Stomach (tissue), 19 donors: ENCODE measurements at places on chromosomes 7 and 10.

GRCh38 chr10:79272353-79272752 is 74.9 kb upstream of the PPIF start:
- DNase-seq, result no peak

GRCh38 chr10:121998462-121998861 is 9.5 kb downstream of the TACC2 start:
- no peak for DNase-seq

- peak; percentile 90 for DNase-seq
Observed at GRCh38 chr10:122113161-122113944, 124.4 kb downstream of the TACC2 start.

- DNase-seq, result no peak
Observed at GRCh38 chr7:24717247-24717622, 40.0 kb downstream of the GSDME start.

DNA sequence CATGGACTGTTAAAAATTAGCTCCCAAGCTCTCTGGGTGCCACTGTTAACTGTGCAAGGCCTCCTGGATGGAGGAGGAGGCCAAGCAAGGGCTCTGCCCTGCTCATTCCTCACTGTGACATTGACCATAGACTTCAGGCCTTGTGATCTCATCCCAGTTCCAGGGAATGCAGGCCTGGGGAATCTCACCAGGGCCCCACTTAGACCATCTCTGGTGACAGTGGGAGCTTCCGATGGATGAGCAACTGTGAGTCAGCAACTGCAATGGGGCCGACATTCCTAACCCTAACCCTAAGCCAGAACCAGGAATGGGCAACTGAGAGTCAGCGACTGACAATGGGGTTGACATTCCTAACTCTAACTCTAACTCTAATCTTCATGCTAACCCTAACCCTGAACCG is 50.4 kb upstream of the MSMB start:
- DNase-seq, result no peak

GRCh38 chr7:5526100-5526905 is 102.7 kb upstream of the TNRC18 start:
- DNase-seq, result peak; percentile 73

DNA sequence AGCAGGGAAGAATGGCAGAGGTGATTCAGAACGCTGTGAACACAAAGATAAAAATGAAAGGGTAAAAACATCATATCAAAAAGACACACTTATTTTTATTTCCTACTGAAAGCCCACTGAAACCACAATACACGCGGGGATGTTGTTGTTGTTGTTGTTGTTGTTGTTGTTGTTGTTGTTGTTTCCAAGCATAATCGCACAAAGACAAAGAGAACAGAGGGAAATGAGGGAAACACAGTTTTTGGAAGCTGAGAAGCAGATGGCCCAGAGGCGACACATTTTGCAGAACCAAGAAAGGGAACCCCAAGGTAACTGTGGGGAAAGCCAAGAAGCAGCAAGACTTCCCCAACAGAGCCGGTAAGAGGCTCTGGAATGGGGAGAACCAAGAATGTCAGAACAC is 113.9 kb downstream of the PARD3 start:
- DNase-seq, result no peak

DNA sequence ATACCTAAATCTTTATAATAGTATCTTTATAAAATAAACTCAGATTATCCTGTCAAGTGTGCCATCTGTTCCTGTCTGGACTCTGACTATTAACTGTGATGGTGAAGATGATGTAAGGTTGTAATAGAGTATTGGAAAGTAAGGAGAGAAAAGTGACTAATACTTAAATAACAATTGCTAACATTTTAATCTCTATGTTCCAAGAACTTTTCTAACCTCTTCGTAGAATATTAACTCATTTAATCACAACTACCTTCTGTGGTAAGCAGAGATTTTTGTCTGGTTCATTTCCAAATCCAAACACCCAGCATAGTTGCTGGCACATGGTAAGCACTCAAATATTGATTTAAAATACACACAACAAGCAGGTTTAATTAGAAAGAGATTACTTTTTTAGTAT is 2.5 kb downstream of the TNPO3 start:
- DNase-seq, result no peak

GRCh38 chr10:119116326-119116951 is 12.5 kb downstream of the DENND10 start:
- DNase-seq, result no peak

- no peak for DNase-seq
Observed at GRCh38 chr10:98396096-98397063, 18.6 kb downstream of the PYROXD2 start.

DNA sequence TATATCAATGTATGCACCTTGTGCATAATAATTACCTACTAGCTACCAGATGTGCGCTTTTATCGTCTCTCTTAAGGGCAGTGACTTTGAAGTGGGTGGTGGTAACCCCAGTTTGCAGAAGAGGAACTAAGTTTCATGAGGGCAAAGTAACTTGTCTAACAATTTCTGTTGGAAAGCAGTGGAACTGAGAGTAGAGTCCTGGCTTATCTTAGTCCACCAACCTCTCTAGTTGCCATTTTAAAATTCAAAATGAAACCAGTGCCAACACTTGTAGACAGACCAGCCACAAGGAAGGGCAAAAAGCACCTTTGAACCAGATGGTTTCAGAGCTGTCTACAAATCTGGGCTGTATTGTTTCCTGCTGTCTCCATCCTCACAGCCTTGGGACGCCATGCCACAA is 32.0 kb upstream of the RBM20 start:
- no peak for DNase-seq

GRCh38 chr10:132107186-132107948 is 41.6 kb downstream of the JAKMIP3 start:
- DNase-seq, result no peak

GRCh38 chr7:117111535-117111934 is 158.2 kb downstream of the ST7 start:
- no peak for DNase-seq

DNA sequence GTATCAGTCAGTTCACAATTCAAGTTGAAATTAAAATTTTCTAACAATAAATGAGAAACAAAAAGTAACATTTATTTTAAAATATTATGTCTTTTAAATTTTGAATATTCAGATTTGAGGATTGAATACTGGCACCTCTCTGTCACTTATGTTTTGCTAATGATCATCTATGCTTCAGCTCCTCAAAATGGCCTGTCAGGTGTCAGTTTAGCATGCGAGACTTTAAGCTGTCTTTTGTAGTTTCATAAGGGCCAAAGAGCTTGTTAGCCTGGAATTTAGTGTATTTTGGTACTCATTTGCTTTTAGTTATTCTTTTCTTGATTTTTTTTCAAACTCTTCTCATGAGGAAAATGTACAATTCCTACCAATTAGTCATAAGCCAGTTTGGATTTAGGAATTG is 102.0 kb upstream of the RPA3 start:
- DNase-seq, result no peak

- no peak for DNase-seq
Observed at GRCh38 chr10:88063861-88064557, 200.6 kb downstream of the PTEN start.

DNA sequence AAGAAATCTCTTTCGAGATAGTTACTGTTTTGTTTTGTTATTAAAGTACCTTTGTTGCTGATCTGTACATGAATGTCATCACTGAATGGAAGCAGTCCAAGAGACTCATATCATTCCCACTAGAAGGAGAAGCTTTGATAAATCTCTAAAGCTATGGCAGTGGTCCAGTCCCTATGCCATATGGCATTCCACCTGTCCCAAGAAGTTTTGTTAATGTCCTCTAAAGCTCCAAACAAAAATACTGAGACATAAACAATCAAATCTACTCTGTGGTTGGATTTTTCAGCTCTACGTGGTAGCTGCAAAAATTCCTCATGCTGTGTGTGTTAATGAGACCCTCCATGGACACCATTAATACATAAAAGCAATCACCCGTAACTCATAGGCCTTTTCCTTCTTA is 94.1 kb downstream of the LRRN3 start:
- DNase-seq, result no peak

DNA sequence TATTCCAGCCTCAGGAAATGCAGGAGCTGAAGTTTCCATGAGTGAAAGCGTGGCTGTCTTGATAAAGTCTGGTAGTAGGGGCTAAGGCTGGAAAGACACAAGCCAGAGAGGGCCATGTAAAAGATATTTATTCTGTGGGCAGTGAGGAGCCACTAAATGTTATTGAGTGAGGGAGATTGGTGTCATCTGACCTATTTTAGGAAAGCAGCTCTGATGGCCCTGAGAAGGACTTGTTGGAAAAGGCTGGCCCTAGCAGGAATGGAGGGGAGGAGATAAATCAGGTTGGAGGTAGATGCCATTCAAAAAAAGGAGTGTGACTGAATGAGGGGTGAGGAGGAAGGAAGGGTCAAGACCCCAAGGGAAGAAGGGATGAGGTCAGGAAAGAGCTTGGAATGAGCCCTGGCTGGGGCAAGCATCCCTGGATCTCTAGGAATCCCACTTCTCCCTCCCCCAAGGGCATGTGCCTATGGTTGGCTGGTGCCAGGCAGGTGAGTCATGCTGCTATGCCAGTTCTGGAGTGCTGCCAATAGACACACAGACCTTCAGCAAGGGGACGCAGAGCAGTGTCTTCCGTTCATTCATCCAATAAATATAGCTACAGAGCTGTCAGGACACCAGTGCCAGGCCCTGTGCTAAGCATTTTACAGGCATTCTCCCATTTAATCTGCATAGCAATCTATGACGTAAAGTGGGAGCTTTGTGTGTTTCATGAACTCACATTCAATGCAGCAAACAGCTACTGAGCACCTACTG is 2.0 kb downstream of the ANKRD2 start:
- peak; percentile 80 for DNase-seq

DNA sequence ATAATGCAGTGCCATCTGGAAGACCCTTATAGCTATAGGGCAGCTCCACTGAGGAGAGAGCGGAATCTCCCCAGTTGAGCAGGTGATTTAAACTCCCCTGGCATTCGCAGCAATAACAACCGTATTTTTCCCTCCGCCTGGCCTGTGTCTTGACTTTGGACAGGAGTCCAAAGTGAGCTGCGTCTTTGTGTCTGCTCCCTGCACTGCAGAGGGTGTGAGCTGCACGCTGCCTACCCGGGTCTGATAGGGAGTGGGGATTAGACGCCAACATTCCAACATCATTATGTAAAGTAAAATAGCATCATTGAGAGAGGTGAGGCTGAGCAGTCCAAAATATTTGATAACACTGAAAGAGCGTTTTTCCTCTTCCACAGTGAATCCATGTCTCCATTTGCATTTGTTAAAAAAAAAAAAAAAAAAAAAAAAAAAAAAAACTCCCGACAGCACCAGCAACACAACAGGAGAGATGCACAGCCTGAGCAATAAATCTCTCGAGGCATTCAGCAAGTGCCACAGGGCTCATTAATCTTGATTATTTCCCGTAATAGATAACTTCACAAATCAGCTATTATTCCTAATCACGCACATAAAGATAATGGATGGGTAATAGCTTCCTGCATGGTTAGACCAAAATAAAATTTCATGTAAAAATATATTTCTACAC is 68.6 kb downstream of the CELF2 start:
- DNase-seq, result no peak

- no peak for DNase-seq
Observed at GRCh38 chr10:52568309-52568708, 204.3 kb downstream of the MBL2 start.

DNA sequence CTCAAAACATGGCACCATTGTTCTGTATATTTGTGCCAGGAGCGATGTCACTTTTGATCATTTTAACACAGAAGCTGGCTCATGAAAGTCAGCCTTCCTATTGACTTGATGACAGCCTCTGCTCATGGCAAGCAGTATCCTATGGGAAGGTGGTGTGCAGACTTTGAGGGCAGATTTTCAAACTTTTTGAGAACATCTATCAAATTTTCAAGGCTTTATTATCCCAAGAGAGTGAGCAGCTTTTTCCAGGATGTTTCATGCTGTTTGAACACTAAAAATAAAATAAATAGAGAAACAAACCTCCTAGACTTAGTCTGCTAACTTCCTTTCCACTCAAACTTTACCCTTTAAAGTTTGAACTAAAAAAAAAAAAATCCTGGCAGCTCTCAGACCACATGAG is 20.3 kb downstream of the FAM13C start:
- DNase-seq, result no peak

DNA sequence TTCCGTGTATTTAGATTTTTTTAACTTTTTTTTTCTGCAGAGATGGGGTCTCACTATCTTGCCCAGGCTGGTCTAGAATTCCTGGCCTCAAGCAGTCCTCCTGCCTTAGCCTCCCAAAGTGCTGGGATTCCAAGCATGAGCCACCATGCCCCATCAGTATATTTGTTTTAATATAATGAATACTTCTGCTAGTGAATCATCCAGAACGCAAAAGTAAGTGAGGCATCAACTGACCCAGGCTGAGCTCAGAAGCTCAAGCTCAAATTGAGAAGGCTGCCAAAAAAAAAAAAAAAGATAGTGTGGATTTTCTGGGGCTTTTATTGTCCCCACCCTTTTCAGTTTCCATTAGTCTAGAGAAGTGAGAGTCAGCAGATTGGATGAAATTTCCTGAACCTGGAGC is 39.0 kb upstream of the TECTB start:
- no peak for DNase-seq

- DNase-seq, result no peak
Observed at GRCh38 chr10:19719284-19719683, 96.9 kb upstream of the PLXDC2 start.

DNA sequence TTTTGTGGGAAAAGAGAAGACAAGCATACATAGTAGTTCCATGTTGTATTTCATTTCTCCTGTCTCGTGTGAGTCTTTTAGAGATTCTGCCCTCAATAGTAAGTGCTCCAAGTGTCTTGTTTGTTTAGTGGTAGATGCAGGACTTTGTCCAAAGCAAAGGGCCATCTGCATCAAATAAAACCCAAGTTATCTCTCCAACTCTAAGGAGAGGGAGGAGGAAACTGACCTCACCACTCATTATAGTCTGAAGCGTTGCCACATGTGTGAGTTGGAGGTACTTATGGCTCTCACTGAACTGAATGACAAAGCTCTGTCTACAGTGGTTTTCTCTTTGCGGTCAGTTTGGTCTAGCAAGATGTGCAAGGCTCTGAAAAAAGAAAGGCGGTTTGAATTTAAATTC is 272.6 kb downstream of the DOCK4 start:
- no peak for DNase-seq

DNA sequence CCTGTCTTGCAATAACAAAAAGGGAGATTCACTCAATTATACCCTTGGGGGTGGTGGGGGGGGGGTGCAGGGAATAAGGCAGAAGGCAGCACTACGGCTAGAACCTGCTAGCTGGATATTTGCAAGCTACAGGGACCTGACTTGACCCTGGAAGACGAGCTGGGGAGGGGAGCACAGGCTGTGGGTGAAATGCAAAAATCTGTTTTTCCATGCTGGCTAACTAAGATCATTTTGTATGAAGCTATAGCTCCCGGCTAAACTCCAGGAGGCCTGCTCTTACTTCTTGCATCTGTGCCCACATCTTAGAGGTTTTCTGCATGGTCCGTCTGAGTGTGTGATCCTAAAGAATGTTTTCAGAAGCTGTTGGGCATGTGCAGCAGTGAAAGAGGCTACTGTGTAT is 106.6 kb downstream of the EBLN1 start:
- DNase-seq, result peak; percentile 18

GRCh38 chr10:129259128-129259815 is 207.8 kb upstream of the MGMT start:
- DNase-seq, result no peak

DNA sequence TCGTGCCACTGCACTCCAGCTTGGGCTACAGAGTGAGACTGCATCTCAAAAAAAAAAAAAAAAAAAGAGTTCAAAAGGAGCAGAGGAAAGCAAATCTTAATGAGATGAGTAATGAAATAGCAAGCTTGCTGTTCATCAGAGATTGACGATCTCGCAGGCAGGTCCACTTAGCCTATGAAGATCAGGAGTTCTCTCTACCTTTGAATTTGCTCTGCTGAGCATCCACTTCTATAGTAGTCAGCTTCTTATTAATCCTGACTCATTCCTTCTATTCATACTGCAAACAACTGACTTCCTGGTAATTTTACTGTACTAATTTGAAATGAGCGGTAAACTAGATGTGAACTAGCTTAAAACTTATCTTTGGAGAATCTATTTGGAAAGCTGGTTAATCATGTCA is 1014.6 kb downstream of the GATA3 start:
- no peak for DNase-seq
